ENCODE measurements at places on chromosomes 3 and 15.

- no peak for DNase-seq
Observed at GRCh38 chr3:37765591-37766488, 95.8 kb upstream of the CTDSPL start.

GRCh38 chr3:174857301-174857700, 1.8 kb upstream of the NAALADL2 start:
- no peak for DNase-seq

GRCh38 chr3:122671553-122671952, 9.1 kb upstream of the PARP14 start:
- DNase-seq, result no peak

DNA sequence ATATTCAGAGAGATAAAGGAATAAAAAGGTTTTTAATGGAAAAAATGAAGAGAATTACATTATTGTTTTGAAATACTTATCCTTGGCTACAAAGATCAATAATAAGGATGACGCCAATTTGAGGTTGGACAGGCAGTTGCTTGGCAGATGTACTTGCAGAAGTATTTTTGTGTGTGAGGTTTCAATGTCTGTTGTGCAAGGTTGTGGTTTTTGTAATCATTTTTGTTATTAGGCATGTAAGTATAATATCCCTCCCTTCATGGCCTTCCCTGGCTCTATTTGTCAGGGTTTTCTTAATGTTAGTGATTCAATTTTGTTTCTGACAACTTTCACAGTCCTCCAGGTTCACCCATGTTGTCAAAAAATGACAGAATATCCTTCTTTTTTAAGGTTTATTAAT, 105.9 kb downstream of the OTOL1 start:
- no peak for DNase-seq

GRCh38 chr3:57919987-57920386, 88.2 kb upstream of the FLNB start:
- no peak for DNase-seq

- peak; percentile 86 for DNase-seq
Observed at GRCh38 chr3:39260957-39261356, 18.9 kb downstream of the CX3CR1 start.

DNA sequence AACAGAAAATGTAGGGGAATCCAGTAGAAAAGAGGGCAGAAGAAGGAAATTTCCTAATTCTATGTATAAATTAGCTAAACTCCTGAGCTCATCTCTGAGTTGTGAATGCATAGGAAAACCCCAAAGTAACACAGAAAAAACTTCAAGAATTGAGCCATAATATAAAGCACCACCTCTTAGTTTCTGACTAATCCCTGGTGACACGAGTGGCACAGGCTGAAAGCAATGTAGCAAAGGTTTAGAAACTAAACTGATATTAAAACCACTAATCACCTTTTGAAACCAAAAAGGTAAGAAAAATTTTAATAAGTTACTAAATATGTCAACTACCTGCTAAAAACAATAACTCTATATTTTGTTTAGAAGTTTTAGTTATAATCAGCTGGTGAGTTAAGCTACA, 255.6 kb upstream of the NECTIN3 start:
- DNase-seq, result no peak

Measured in GM04504 (cell line).